ENCODE measurements at places on chromosomes 5 and 9.

DNA sequence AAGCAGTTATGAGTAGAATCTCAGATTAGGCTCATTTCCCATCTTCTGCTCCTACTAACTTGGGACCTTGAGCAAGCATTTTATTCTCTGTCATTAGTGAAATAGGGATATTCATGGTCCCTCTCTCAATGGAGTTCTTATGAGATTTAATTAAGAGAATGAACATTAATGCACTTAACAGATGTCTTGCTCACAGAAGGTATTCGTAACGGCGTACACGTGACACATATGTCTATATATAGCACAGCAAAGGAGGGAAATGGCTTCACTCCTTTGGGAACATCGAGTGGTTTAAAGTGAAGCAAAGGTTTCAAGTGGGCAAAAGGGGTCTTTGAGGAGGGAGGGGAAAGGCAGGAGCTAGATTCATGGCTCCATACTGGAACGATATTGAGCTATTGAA, 24.6 kb downstream of the KDM4C start:
- no peak for DNase-seq

GRCh38 chr9:29325894-29326293, 1752.6 kb upstream of the C9orf72 start:
- no peak for DNase-seq

GRCh38 chr5:14270209-14270702, 127.1 kb downstream of the TRIO start:
- DNase-seq = peak; percentile 79

- no peak for DNase-seq
These were observed 253.1 kb upstream of the IRX1 start for GRCh38 chr5:3342271-3343100.

GRCh38 chr9:114428466-114428865, 40.7 kb upstream of the AKNA start:
- no peak for DNase-seq

GRCh38 chr5:107604990-107605389, 65.7 kb downstream of the EFNA5 start:
- no peak for DNase-seq

DNA sequence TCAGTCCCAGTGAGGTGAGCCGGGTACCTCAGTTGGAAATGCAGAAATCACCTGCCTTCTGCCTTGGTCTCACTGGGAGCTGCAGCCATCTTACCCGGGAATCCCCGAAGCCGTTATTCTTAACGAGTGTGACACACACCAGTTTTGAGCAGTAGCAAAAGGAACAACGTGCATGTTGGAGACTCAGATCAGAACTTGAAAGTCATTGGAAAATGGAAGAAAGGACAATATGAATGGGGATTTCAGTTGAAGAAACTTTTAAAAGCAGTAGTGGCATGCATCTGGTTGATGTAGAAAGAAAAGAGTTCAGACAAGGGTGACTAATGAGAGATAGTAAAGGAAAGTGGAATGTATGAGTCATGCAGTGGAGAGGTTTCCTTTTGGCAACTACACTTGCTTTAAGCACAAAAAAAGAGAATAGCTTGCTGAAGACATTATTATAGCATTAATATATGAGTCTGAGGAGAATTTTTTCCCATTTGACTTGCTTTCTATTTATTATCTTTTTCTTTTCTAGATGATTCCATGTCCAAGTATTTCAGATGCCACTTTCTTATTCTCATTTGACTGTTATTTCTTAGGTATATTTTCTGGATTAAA, 44.4 kb upstream of the ANKDD1B start:
- DNase-seq = peak; percentile 96

DNA sequence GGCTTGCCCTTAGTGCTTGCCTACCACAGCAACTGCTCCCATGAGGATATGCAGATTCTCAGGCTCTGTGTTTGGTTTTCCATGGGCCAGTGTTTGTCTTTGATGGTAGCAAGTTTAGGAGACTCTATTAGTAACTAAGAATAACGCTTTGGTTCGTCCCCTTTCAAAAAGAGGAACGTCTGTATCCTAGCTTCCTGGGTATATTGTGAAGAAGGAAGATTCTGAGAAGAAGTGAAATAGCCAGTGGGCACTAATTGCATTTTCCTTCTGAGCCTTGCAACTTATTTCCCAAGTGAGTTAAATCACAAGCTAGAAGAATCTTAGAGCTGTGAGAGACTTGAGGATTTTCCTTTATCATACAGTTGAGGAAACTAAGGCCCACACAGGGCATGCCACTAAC, 376.8 kb downstream of the PIK3R1 start:
- no peak for DNase-seq
